ENCODE measurements at places on chromosomes 4 and X.

GRCh38 chrX:133636009-133636408, 220.7 kb upstream of the GPC4 start:
- DNase-seq, result no peak

DNA sequence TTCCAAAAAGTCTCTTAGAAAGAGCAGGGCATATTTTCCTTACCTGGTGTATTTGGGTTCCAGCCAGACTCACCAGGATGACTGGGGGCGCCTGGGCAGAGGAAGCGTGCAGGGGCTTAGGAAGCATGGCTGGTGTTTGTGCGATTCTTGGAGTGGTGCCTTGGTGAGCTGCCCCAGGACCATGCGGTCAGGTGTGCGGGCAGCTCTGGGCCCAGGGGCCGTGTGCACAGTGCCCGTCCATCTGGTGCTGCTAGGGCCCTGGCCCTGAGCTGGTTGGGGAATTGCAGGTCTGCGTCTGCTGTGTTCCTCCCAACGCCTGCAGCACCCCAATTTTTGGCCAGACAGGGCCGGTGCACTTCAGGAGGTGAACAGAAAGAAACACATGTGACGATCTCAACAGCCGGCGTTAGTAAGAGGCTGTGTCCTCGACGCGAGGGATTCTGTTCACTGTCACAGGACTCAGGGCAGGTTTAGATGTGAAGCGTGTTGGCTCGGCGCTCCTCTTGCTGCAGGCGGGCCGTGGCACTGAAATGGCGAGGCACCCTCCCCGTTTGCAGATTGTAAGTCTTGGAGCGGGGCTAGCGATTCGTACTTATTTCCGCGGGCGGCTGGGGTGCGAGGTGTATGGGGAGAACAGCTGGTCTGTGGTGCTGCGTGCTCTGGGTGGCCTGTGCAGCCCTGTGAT, 15.2 kb downstream of the RGS12 start:
- no peak for DNase-seq

DNA sequence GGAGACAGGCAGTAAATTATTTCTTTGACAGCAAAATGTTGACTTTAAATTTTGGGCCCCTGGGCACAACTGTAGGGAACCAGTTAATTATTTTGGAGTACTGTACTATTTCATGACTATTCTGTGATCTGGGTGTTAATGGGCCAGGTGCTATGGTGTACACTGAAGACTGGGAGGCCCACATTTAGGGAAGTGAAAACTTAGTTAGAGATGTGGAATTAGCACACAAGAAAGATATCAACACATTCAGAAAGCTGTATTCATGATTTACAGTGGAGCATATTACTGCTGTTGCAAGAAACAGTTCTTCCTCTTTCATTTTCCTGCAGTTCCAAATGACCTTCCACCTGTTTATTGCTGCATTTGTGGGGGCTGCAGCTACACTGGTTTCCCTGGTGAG, 12.4 kb downstream of the PLP1 start:
- no peak for DNase-seq

DNA sequence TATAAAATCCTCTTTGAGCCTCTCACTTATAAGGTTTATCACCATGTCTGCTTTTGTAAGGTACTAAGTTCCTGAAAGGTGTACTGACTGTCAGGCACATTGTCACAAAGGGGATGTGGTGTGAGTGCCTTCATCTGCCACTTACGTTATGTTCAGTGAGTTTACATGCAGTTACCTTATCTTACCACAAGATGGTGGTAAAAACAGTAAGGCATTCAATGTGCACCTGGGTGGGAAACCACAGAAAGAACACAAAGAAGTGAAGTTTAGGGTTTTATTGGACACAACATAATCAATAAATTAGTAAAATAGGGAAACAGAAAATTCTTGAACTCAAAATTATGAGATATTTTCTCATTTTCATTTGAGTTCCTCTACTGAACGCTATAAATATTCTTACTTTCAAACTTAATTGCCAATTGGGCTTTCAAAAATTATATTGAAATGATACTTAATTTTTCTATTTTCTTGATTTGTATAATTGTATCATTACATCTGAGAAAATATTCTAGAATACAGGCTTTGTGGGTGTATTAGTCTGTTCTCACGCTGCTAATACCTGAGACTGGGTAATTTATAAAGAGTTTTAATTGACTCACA, 650.8 kb downstream of the PCDH7 start:
- no peak for DNase-seq

DNA sequence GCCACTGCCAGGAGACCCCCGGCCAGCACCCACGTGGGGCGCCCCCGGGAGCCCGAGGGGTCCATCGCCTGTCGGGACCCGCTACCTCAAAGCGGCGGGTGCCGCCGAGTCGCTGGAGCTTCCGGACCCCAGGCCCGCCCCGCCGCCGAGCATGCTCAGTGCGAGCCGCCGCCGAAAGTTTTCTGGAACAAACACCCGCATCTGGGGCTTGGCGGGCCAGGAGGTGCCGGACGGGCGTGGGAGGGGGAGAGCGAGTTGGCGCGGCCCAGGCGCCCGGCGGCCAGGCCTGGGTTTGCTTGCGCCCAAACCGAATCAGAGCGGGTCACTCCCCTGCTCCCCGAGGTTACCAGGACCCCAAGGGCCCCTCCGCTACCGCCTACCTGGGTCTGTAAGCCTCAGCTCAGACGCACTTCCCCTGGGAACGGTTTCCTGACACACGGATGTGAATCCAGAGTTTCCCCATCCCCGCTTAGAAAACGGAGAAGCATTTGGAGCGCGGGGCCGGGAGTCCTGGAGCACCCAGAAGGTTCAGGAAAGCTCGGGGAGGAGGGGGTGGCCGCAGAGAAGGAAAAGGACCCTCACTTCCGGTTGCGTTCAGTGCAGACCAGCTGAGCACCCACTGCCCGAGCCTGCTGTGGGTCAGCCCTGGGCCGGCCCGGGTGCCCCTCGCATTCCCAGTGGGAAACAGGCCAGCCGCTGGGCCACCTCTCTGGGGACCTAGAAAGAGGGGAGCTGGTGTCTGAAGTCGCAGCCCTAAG, at the start of gene EVC2:
EVC2 (minus strand) TSS at position 111 of the 758 bp plus-strand sequence; CDS start at position 65, 46 bp downstream.
- DNase-seq, result peak; percentile 86

DNA sequence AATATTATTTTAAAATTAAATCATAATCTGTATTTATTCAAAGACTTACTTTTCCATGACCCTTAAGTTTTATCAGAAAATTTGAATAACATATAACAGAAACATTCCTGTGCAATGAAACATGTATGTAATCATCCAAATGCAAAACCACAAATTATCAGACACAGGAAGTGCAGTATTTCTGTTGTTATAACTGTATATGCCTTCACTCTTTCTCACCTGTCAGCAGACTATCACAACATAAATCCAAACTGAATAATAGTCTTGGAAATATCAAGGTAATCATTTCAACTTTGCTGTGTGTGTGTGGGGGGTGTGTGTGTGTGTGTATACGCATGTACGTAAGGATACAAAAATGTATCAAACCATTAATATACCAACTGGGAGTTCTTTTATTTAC, 285.9 kb downstream of the SLC7A11 start:
- no peak for DNase-seq

DNA sequence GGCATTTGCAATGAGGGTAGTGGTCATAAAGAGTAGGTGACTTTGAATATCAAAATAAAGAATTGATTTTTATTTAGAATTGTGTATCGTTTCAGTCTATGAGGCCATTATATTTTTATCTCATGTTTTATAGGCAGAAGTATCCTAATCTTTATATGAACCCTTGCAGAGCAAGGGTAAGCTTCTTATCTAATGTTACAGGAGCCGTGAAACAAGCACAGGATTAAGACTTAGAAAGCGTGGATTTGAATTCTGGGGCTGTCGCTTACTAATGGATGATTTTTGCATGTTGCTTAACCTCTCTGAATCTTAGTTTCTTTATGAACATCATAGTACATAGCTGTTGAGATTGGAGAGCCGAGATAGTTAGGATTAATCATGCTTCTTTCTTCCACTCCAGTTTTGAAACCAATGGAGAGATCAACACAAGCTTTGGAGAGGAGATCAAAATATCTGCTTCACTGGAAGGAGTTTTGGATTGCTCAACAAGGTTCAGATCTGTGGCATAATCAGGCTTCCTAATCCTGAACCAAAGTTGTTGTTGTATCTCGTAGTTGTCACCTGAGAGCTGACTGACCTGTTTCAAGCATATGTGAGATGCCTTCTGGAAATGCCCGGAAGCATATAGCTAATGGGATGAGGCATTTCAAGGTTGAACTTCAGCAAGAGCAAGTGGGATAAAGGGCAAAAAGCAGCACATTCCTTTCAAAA, 166.9 kb upstream of the GK2 start:
- no peak for DNase-seq

DNA sequence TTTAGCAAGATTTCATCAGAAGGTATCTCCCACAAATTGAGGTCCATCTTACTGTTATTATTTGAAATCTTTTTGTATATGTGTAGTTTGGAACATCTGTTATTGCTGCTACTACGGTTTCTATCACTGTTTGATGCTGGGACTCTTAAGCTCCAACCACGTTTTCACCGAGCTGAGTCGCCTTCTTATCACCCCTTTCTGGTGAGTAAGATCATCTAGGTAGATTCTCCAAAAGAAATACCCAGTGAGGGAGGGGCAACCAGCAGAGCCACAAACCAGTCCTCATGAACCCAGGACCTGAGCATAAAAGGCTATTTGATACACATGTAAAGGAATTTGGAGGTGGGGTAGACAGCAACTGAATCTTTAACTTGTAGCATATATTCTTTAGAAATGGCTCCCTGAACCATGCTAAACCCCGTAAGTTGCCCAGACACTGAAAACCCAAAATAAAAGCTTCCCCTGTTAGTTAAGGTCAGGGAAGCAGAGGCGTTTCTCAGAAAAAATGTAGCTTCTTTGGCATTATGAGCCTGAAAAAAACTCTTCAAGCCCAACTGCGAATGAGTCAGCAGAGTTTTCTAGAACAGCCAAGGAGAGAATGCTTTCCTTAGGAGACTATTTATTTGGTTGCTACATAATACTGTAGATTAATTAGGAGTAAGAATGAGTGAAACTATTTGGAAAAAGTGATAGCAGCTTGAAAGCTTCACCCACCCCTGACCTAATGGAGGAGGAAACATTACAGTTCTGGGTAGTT, 53.8 kb upstream of the ATXN3L start:
- DNase-seq, result no peak

GRCh38 chr4:105896984-105897775, 1.9 kb downstream of the NPNT start:
- no peak for DNase-seq

DNA sequence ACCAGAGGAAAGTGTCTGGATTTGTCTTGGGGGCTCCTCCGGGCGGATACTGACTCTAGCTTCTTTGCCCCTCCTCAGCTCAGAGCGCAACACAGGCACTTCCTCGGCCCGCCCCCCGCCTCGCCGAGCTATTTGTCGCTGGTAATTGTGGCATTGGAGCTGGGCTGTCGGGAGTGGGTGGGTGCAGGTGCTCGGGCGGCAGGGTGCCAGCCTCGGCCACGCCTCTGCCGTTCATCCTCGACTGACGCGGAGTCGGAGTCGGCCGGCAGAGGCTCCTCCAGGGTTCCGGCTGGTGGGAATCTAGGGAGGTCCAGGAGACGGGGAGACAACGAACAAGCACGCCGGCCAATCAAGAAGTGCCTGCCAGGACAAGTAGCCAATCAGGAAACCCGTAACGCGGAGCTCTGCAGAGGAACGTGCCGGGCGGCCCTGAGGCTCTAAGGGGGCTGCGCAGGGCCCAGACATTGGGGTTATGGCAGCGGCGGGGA, 3.9 kb upstream of the SYN1 start:
- peak; percentile 88 for DNase-seq

- peak; percentile 89 for DNase-seq
Observed at GRCh38 chr4:145881989-145882388, 56.6 kb downstream of the ZNF827 start.
